Stimulated activated CD4-positive, alpha-beta T cell treated with anti-CD3 and anti-CD28 coated beads, Interleukin-1b, Interleukin-23, amount 100 ng/mL, for 1 hour (primary cell): ENCODE measurements at places on chromosomes 1 and 21.

DNA sequence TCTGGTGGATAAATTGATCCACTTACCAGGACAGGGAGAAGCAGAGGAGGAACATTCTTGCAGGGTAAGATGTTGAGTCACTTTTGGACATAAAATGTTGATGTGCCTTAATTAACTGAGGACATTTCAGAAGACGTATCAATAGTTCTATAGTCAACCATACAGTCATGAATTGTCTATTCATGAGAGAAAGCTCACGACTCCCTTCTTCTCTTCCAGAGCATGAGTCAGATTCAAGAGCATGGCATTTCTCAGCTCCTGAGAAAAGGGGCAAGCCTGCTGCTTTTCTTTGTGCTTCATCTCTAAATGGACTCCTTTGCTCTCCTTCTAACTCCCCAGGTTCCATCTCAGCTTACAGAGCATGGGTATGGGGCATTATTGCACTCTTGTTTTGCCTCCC, 55.7 kb downstream of the ADGRL4 start:
- no peak for DNase-seq

GRCh38 chr1:198678901-198679329, 40.1 kb downstream of the PTPRC start:
- no peak for DNase-seq

DNA sequence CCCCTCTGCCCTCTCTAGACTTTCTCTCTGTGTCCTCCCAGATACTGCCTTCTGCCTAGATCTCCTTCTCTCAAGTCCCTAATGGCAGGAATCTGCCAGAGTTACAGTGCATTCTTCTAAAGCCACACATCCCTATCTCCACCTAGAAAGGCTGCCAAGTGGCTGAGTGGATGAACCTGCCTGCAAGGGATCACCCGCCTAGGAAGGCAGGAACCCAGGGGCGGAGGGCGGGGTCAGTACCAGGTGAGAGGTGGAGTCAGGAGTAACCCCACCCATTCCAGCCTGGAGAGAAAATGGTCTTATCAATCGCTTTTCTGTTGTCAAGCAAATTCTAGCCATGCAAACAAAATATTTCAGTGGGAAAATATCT, 60.8 kb downstream of the BCAR3 start:
- no peak for DNase-seq

GRCh38 chr1:43466403-43466802, 12.7 kb upstream of the HYI start:
- DNase-seq: no peak

DNA sequence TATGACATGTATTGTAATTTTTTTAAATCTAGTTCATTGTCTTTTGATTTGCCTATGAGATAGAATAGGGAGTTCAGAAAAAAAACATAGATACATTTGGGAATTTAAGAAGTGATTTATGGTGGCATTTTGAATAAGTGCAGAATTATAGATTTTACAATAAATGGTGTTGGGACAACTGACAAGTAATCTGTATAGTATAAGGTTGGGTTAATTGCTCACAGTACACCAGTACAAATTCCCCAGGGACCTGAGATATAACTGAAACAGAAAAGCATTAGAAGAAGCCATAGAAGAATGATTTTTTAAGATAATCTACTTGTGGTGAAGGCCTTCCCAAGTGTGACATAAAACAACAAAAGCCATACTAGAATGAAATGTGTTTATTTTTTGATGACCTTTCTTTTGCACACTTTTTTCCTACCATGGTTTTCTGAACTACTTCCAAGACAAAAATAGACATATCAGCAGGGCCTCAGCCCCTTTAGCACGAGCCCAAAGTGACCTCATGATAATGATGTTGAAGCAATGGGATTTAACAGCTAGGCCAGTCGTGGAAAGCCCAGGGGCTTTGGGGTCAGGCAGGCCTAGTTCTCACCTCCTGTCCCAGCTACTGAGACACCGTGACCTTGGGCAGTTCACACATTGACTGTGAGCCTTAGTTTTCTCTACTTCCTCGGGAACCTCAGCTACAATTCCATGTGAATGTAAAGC, 87.4 kb downstream of the GREM2 start:
- DNase-seq: no peak

- DNase-seq: no peak
These were observed 27.4 kb upstream of the KCNJ15 start for GRCh38 chr21:38229260-38229877.

- DNase-seq: no peak
These were observed 3.3 kb downstream of the B3GALT2 start for GRCh38 chr1:193183019-193183627.

- DNase-seq: no peak
These were observed 14.0 kb downstream of the TGFBR3 start for GRCh38 chr1:91872000-91872399.

- DNase-seq: no peak
These were observed 25.7 kb downstream of the LHX4 start for GRCh38 chr1:180255536-180256340.

DNA sequence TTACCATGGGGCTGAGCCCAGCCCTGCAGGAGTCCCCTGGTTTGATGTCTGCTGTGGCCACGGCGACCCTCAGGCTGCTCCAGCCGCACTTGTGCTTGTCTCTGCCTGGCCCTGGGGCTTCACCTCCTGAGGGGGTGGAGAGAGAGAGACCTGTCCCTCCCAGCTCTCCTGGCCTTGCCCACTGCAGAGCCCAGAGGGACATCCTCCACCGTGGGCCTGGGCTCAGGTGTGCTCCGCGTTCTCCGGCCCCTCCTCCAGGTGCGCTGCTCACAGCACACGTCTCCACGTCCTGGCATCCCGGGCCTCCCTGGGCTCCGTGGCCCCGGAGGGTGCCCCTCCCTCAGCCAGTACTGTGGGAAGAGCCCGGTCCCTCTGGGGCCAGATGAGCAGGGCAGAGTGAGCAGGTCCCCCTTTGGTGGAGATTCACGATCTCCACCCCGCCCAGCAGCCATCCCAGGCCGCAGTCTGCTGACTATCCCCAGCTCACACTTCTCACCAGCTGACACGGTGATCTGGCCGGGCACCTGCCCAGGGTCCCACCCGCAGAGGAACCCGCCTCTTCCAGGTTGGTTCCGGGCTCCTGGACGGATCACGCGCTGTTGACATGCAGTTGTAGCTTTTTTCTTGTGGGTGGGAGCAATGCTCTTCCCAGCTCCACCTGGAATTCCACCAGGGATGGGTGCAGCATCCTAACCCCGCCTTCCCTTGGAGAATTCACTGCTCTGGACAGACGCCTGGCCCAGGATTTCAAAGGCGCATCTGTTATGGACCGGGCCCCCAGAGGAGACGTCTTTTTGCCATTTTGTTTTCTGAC, 41.8 kb upstream of the POFUT2 start:
- DNase-seq: no peak

DNA sequence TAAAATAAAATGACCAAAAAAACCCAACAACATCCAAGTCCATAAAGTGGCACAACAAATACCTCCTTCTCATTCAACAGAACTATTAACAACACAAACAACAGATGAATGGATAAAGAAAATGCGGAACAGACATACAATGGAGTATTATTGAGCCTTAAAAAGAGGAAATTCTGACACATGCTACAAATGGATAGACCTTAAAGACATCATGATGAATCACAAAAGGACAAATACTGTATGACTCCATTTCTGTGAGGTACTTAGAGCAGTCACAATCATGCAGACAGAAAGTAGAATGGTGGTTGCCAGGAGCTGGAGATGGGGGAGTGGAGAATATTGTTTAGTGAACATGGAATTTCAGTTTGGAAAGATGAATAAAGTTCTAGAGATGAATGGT, 42.6 kb downstream of the EYA3 start:
- DNase-seq: no peak

GRCh38 chr1:209617047-209617673, 33.6 kb downstream of the CAMK1G start:
- DNase-seq: no peak

DNA sequence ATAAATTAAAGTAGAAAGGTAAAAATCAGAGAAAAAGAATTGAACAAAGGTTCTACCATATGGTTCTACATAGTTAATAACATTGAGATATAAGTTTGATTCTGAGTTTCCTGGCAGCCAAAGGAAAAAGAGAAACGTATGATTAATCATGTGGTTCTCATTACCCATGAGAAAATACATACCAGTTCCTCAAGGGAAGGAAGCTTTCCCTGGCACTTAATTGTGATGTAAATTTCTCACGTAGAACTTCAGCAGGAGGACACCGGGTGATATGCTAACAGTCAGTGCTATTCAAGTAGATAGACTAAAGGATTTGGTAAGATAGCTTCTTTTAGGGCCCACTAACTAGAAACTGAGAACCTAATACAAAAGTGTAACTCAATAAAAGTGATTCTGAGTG, 218.5 kb downstream of the NFIA start:
- DNase-seq: no peak

DNA sequence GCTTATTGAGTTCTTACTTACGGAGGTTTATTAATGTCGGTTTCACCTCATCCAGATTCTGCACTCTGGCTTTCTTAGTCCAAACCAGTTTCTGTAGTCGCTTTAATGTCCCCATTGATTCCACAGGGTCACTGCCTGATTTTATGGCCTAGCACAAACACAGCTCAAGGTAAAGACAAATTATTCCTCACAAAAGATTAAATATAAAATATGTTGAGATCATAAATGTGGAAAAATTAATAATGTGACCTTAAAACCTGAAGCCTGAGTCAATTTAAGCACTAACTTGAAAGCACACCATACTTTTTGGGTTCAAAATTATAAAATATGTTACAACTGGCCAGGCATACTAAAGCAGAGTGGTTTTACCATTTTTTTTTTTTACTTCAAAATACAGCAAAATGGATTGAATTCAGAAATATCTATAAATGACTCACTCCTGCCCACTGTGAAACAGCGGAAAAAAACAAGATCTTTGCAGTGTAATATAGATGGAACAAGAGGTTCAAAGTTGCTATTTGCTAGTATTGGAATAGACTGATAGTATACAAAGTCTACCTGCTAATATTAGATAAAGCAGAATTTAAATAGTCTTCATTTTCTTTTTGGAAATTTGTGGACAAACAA, 37.6 kb upstream of the SAMSN1 start:
- DNase-seq: no peak

GRCh38 chr21:25416669-25417068, 190.6 kb downstream of the MRPL39 start:
- no peak for DNase-seq

GRCh38 chr1:183484851-183485250, 12.6 kb downstream of the SMG7 start:
- no peak for DNase-seq

DNA sequence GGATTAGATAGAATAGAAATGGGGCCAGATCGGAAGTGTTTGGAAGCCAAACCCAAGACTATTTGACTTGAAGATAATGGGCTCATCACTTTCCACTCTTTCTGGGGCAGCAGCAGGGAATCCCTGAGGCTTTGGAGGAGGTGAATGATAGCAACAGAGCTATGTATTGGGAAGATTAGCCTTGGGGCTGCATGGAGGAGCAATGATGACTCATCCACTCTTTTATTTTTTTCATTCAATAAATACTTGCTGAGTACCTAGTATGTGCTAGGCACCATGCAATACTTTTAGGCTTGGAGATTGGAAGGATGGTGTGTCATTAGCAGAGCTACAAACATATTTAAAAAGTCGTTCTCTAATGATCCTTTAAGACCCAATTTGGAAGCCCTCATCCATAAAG, 166.9 kb upstream of the FOXD3 start:
- DNase-seq: no peak

- no peak for DNase-seq
These were observed 56.8 kb downstream of the ITGB3BP start for GRCh38 chr1:63466181-63466580.

GRCh38 chr1:169949139-169949538, 55.4 kb upstream of the SCYL3 start:
- no peak for DNase-seq

DNA sequence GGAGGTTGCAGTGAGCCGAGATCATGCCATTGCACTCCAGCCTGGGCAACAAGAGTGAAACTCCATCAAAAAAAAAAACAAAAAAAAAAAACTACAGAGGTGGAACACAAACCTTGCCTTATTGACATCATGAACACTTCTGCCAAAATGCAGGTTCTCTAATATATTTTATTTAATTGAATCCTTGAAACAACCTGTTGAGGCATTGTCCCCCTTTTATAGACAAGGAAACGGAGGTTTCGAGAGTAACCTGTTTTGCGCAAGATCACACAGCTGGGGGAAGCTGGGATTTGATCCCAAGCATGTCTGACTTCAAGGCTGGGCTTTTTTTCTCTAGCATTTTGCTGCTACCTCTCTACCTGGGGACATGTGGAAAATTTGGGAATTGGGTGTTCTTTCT, 2.8 kb downstream of the SZRD1 start:
- DNase-seq: no peak

- no peak for DNase-seq
These were observed 40.7 kb upstream of the SCMH1 start for GRCh38 chr1:41282679-41283317.

DNA sequence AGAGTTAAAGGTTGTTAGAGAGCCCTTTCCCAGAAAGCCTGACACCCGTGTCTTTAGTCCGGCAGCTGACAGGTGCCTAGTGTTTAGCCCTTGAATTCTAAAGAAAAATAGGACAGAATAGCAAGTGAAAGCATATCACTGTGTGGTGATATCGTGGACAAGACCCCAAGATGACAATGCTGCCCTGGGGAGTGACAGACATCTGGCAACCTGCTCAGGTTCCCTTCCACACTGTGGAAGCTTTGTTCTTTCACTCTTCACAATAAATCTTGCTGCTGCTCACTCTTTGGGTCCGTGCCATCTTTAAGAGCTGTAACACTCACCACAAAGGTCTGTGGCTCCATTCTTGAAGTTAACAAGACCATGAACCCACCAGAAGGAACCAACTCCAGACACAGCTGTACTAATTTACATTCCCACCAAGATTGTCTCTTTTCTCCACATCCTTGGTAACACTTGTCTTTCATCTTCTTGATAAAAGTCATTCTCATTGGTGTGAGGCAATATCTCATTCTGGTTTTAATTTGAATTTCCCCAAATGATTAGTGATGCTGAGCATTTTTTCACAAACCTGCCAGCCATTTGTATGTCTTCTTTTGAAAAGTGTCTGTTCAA, 107.6 kb upstream of the SGIP1 start:
- no peak for DNase-seq

DNA sequence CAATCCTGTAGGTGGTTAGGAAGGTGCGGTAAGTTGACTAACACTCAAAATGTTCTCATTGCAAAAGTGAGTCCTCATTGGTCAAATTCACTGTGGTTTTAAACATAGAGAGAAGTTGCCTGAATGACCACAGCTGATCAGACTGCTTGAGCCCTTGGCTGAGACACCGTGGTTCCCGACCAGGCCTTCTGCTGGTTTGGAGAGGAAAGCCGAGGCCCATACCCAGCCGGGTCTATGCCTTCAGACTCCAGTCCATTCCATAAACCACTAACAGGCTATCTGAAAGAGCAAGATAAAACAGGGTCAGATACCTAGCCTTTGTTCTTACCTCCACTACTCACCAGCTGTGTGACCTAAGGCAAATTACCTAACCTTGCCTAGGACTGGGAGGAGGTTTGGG, 133.9 kb downstream of the LMX1A start:
- DNase-seq: no peak

GRCh38 chr1:54566438-54567141, 18.6 kb downstream of the ACOT11 start:
- DNase-seq: no peak

- no peak for DNase-seq
These were observed 392.5 kb downstream of the HLX start for GRCh38 chr1:221271701-221272100.
